ENCODE measurements at places on chromosomes 16 and 17.

DNA sequence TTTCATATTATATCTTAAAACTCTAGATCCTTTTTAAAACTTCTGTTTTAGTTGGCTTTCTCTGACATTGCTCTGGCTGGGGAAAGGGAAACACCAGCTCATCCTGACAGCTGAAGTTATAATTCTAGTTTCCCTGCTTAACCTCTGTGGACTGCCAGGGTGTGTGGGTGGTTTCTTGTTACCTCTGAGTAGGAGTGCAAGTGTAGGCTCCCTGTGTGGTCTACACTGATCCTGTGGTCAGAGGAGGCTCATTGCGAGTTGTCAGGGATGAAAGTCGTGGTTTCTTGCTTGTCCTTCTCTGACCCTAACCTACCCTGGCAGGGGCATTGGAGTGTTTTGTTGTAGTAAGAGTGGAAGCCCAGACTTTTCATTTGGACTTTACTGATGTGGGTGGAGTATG, 221.0 kb downstream of the UTP18 start:
- no peak for DNase-seq

DNA sequence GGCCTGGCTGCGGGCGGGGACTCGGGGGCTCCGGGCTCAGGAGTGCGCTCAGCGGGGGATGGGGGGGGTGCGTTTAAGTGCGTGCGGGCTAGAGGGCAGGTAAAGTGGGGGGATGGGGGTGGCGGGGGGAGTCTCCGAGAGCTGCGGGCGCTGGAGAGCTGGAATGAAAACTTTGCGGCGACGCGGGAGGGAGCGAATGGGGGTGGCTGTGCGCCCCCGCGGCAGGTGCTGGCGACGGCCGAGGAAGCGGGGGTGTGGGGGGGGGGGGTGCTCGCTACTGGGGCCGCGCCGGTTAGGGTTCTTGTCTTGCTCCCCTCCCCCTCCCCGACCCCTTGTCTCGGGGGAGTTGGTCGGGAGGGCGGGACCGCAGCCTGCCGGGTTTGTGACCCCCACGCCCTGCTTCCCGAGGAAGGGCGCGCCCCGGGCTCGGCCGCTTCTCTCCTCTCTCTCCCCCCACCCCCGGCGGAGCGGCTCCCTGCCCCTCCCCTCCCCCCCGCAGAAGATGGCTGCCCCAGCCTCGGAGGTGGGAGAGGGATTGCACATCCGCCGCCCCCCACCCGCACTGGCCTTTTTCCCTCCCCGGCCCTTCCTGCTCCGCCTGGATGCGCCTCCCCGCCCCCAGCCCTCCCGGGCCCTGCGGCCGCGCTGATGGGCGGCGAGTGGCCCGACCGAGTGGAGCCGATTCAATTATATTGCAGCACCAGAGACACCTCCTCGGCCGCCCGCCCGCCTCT, 649 bp downstream of the GSE1 start:
- peak; percentile 85 for DNase-seq

- DNase-seq = no peak
Observed at GRCh38 chr17:39838057-39838456, 26.1 kb downstream of the IKZF3 start.

DNA sequence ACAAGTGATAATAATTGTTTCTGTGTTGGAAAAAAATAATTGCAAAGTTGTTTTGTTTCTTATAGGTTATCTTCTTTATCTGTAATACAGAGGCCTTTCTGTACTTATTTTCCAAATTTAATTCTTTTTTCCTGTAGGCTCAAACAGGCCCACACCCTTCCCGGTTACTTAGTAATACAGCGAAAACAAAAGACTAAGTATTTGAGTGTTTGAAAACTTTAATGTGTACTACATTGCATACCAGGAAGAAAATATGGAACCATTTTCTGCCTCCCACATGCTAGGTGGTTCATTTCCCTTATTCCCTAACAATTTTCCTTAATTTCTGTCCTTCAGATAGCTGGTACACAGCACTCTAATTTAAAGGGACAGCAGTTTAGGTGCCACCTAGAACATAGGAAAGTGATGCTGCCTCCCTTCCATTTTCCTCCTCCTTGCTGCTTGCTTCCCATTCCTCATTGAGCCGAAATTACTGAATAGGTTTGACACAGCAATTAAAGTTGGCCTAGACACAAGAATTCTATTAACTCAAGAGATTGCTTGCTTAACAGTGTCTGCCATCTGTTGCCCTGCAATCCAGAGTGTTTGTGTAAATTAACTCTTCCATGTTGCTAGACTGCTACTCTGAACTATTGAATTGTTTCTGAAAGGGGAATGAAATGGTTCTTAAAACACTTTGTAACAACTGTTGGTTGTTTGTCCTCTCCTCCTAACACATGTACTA, 24.2 kb downstream of the CYB5B start:
- no peak for DNase-seq

DNA sequence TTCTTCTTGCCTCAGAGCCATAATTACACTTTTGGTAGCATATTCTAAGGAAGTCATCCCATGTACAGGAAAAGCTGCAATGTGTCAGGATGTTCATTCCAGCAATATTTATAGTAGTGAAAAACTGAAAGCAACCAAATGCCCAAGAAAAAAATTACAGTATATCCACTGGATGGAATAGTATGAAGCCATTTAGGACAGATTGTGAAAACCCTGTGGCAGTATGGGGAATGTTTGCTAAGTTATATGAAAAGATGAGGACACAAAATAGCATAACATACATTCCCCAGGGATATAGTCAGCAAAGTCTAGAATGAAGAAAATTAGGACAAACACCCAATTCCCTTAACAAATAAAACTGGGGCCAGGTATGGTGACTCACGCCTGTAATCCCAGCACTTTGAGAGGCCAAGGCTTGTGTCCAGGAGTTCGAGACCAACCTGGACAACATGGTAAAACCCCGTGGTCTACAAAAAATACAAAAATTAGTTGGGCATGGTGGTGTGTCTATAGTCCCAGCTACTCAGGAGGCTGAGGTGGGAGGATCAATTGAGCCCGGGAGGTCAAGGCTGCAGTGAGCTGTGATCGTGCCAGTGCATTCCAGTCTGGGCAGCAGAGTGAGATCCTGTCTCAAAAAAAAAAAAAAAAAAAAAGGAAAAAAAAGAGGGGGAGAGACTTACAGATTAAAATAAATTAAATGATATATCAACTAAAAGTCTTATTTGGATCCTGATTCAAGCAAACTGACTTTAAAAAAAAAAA, 2.3 kb downstream of the LRRC3C start:
- DNase-seq = no peak

DNA sequence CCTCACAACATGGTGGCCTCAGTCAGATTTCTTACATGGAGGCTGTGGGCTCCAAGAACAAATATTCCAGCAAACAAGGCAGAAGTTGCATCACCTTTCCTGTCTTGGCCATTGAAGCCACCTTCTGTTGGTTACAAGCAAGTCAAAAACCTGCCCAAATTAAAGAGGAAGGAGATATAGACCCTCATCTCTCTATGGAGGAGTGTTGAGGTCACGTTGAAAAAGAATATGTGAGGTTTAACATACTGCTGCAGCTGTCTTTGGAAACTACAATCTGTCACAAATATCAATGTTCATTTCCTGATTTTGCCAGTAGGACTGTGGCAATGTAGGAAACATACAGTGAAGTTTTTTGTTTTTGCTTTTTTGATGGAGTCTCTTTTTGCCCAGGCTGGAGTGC, 211.4 kb downstream of the COPRS start:
- DNase-seq = no peak

DNA sequence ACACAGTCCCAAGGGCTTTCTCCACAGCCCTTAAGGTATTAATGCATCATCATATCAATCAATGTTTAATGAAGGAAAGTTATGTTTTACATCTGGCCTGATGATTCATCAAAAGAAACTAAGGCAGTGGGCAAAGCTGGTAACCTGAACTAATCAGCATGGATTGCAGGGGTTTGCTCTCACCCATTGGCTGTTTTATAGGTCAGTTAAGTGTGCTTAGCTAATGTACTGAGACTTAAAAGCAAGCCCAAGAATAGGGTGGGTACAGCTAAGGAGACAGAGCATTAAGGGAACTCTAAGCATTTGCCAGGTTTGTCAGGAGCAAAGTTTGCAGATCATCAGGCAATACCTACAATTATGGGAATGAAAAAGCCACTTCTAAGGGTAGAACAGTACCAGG, 1247.6 kb downstream of the CDH8 start:
- no peak for DNase-seq

DNA sequence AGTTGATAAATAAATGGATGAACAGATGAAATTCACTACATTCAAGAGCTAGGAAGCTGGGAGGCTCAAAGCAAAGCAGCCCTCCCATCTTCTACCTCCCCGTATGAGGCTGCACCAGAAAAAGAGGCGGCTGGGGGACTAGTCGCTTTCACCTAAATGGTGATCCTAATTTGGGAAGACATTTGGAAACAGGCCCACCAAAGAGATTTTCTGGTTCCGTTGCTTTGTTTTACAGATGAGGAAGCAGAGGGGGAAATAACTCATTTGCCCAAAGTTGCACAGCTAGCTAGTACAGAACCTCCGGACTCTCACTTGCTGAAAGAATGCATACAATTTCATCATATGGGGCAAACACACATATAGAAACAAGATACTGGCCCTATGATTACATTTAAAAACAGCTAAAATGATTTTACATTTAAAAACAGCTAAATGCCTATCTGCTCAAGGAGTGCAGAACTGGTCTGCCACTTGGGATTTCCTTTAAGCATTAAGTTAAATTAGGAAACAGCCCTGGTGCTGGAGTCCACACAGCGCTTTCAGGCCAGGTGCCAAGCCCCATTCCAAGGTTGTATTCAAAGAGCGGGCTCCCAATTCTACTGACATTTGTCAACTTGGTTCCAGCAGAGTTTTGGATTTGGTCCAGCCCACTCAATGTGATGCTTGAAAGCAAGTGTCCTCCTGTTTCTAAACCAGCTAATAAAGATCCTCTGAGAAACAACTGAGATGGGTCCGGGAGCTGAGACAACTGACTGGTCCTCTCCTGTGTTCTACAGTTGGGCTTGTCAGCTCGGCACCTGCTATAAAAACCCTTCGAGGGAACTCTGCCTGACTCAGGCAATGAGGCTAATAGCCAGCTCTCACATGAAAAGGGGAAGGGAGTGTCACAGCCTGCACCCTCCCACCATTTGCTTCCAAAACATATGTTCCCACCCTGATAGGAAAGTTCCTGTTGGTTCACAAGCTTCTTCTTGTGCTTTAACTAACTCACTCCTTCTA, 11.7 kb downstream of the ERN1 start:
- peak; percentile 73 for DNase-seq

- no peak for DNase-seq
Observed at GRCh38 chr16:16183562-16183961, 39.7 kb downstream of the ABCC6 start.

GRCh38 chr16:82995924-82996441, 369.2 kb downstream of the CDH13 start:
- no peak for DNase-seq

- no peak for DNase-seq
Observed at GRCh38 chr17:235831-236640, 54.6 kb upstream of the DOC2B start.

DNA sequence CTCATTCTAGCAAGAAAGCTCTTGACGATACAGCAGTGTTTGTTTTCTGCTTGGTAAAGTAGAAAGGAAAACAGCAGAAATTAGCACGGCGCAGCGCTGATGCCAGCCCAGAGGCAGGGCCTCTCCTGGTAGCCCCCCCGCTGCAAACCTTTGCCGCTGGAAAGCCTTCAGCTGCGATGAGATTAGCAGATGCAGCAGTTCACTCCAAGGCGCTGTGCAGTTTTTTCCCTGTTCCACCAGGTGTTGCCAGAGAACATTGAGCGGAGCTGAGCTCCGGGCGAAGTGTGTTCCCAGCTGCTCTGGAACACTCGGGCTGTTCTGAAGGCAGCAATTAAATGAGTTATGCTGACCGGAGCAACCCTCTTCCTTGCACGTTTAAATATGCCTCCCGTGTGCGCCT, 72.5 kb downstream of the RBFOX1 start:
- peak; percentile 90 for DNase-seq

- DNase-seq = no peak
Observed at GRCh38 chr16:12496186-12496585, 307.5 kb downstream of the CPPED1 start.

DNA sequence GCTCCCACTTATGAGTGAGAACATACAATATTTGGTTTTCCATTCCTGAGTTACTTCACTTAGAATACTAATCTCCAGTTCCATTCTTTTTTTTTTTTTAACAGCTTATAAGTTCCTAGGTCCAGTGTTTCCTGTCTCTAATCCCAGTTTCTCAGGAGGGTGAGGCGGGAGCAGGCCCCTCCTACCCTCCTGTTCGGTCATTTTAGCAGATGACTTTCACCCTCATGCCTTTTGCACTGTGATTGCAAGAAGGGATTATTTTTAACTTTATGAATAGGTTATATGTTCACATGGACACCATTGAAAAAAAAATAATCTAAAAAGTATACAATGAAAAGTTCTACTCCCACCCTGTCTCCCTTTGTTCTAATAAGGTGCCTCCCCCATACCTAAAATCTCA, 47.6 kb downstream of the CDH1 start:
- no peak for DNase-seq

DNA sequence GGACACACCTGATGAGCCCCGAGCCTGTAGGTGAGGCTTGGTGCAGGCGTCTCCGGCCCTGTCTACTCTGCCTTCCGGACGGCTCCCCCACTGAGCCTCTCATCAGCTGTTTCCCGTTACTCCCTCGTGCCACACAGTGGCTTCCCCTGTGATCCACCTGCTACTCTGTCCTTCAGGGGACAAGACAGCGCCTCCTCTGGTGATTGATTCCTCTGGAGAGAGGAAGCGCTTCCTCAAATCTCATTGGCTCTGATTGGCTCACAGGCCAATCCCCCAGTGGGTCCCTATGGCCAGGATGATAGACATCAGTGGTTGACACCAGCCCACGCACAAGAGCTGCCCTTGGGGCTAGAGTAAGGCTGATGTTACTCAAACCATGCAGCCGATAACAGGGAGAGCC, 24.0 kb downstream of the RNF213 start:
- DNase-seq = no peak

DNA sequence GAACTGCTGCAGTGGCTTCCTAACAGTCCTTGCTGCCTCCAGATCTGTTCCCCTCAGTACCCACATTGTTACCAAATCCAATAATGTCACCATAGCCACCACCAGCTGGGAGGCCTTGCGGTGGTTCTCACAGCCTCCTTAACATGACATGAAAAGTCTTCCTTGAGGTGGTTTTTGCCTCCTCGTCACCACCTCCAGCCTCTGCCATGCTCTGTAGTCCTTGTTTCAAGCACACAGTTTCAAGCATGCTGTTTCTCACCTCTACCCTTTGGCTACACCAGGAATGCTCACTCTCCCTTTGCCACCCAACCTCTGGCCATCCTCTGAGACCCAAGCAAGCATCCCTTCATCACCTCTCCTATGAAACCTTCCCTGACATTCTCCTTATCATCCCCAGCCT, 47.2 kb downstream of the DNAH9 start:
- no peak for DNase-seq

- DNase-seq = no peak
Observed at GRCh38 chr17:54781389-54781788, 119.3 kb upstream of the TOM1L1 start.

- DNase-seq = no peak
Observed at GRCh38 chr17:50865060-50865867, 890 bp downstream of the TOB1 start.

GRCh38 chr17:62757500-62757951, 50.6 kb downstream of the MARCHF10 start:
- DNase-seq = no peak

Measured in COR-L47 (cell line).